CD4-positive, alpha-beta T cell treated with Interleukin-15 for 4 hours (primary cell): ENCODE measurements at places on chromosomes 1 and 21.

- no peak for DNase-seq
Observed at GRCh38 chr1:24727501-24728216, 17.6 kb upstream of the CLIC4 start.

DNA sequence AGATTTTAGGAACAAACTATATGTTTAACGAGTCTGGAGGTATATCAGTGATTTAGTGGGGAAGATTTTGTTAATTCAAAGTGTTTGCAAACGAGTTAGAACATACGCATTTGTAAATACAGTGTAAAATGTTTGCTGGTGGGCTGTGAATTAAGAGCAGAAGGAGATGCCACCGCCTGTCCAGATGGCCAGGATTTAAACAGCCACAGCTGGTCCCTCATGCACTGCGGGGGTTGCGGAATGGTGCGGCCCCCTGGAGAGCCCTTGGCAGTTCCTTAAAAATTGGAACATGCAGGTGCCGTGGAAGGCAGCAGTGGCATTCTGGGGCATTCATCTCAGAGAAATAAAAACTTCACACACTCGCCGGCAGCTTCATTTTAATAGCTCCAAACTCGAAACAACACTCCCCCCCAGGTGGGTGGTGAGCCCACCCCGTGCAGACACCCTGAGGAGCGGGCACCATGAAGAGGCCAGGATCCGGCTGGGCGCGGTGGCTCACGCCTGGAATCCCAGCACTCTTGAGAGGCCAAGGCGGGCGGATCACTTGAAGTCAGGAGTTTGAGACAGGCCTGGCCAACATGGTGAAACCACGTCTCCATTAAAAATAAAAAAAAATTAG is 3.5 kb upstream of the C1orf159 start:
- DNase-seq, result no peak

GRCh38 chr1:67676287-67676686 is 8.7 kb upstream of the GADD45A start:
- no peak for DNase-seq

DNA sequence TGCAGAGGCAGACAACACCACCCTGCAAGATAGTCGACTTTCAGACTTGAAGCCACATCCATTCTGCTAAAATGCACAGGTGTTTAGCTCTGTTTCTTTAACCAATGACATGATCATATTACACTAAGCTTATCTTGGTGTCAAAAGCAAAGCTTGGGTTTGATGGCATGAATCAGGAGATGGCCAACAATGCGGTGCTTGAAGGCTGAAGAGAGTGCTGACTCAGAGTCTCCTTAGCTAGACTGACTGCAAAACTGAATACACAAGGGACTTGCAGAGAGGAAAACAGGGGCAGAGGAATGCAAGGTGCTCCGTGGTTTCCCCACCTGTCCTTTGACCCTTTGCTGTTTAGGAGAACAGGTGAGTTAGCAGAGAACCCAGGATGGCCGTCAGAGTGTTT is 262.6 kb downstream of the SIPA1L2 start:
- DNase-seq, result no peak

- DNase-seq, result no peak
Observed at GRCh38 chr1:99559166-99559565, 86.7 kb upstream of the PALMD start.

DNA sequence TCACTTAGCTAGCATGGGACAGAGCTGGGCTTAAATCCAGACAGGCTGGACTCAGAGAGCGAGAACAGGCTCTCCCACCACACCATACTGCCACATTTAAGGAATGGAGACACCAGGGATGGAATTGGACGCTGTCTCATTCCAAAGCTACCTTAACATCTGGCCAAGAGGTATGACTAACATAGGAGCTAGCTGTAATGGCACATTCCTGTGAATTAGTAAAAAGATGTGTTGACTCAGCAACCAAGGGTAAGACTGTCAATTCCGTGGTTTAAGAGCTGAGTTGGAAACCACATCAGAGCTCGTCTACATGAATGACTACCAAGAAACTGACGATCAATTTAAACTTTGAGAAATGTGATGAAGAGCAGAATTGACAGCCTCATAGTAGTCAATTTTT is 8.3 kb upstream of the TNFRSF9 start:
- peak; percentile 86 for DNase-seq

DNA sequence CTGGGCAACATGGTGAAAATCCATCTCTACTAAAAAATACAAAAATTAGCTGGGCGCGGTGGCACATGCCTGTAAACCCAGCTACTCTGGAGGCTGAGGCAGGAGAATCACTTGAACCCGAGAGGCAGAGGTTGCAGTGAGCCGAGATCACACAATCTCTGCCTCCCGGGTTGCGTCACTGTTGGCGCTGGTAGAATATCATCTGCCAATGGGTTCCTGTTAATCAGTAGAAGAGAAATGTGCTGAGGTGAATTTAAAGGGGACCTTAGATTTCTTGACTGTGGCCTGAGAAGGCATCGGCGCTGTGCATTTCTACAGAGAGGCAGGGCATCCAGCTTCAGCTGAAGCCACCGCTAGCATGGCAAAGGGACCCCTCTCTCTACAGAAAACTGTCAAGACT is 68.0 kb downstream of the TGFB2 start:
- no peak for DNase-seq

DNA sequence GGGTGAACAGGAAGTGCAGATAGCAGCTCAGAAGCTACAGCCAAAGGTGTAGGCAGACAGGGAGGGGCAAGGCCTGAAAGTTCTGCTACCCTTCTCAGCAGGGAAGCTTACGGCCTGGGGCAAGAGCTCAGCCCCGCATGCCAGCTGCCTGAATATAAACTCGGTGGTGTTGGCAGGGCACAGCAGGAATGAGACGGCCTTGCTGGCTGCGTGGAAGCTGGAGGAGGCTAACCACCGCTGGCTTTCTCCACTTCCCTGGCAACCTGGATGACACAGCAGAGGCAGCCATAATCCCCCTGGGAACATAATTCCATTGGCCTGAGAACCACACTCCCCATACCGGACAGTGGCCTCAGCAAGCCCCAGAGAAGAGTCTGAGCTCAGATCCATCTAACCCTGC is 81.9 kb upstream of the PRRC2C start:
- no peak for DNase-seq
